Cardiac ventricle fibroblast (primary cell): ENCODE measurements at places on chromosomes 4 and X. TPM values are rescaled to one million over a fixed set of nuclear protein-coding genes. Genes with fewer than 3 reads are reported as not detected.

The SMR3B gene
- total RNA-seq = not detected in 2 replicates

The PRDM8 gene
- total RNA-seq = 2.7 and 3.5 TPM in 2 replicates

The GPR143 gene
- not detected in 2 replicates for total RNA-seq

The F8A3 gene
- total RNA-seq = 9.4 TPM in 1 of 2 replicates, not detected in the other

The CRLF2 gene
- total RNA-seq = not detected in 2 replicates

The CT45A2 gene
- not detected in 2 replicates for total RNA-seq

The ESX1 gene
- not detected in 2 replicates for total RNA-seq

The ATP10D gene
- 11.5 and 12.5 TPM in 2 replicates for total RNA-seq

The MAMLD1 gene
- total RNA-seq = 1.1 and 1.7 TPM in 2 replicates

The TCEAL6 gene
- total RNA-seq = not detected in 2 replicates

The RHOXF2B gene
- total RNA-seq = not detected in 2 replicates

The PRKG2 gene
- total RNA-seq = 3.4 and 4.1 TPM in 2 replicates

The TMSB15C gene
- total RNA-seq = 0.73 and 2.2 TPM in 2 replicates

The SMIM31 gene
- not detected in 2 replicates for total RNA-seq

The ATP2B3 gene
- not detected in 2 replicates for total RNA-seq

The VCX3A gene
- not detected in 2 replicates for total RNA-seq

The STPG2 gene
- not detected in 2 replicates for total RNA-seq

The HELT gene
- total RNA-seq = not detected in 2 replicates

The TLR10 gene
- total RNA-seq = not detected in 2 replicates

The AKAP14 gene
- not detected in 2 replicates for total RNA-seq

The FGFRL1 gene
- 26.2 and 34.8 TPM in 2 replicates for total RNA-seq

The NRK gene
- 4.8 and 5.0 TPM in 2 replicates for total RNA-seq

The TRAM1L1 gene
- 0.12 and 1.3 TPM in 2 replicates for total RNA-seq

The TMEM31 gene
- not detected in 2 replicates for total RNA-seq

The MAPK10 gene
- total RNA-seq = 38.9 and 43.7 TPM in 2 replicates

The TEC gene
- 0.29 and 1.1 TPM in 2 replicates for total RNA-seq

The CLDN2 gene
- not detected in 2 replicates for total RNA-seq

The SSX1 gene
- not detected in 2 replicates for total RNA-seq

The GYG2 gene
- total RNA-seq = 2.1 and 2.5 TPM in 2 replicates

The FRAS1 gene
- total RNA-seq = 2.7 and 3.7 TPM in 2 replicates
